ENCODE measurements at places on chromosomes 2 and 18.

- no peak for ATAC-seq
Measured at GRCh38 chr2:30230497-30231211, 680 bp upstream of the LBH start.

DNA sequence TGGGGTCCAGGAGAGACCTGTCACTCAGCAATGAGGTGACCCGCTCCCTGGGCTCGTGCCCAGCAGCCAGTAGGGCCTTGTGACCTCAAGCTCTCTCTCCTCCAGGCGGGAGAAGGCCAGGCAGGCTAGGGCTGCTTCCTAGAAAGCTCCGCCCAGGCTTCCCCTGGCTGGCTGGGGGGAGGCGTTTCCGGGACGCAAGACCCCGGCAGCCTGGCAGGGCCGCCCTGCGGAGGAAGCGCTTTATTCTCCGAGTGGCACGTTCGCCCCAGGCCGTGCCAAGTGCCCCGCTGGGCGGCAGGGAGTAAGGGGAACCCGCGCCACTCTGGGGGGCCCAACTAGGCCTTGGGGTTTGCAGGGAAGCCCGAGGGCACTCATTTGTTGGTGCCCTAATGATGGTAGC, 21.2 kb upstream of the EPAS1 start:
- ATAC-seq, result peak; percentile 75

GRCh38 chr2:37780387-37780676, 108.9 kb upstream of the CDC42EP3 start:
- ATAC-seq, result no peak

DNA sequence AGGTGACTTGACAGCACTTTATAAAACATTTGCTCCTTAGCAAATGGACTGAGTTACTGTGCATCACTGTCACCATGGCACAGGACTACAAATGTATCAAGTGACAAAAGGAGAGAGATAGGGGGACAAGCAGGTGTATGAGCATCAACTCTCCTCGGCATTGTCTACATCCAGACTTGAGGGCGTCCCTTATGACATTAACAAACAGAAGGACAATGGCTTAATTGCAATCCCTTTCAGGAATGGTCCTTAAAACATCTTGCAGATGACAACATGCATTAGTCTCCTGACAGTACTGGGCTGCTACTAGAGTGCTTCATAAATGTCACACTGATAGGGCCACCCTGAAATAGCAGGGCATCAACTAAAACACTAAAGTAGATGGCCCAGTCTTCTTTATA, 198.8 kb downstream of the PDE1A start:
- ATAC-seq, result no peak

- no peak for ATAC-seq
Measured at GRCh38 chr18:26206488-26206887, 19.8 kb upstream of the TAF4B start.

GRCh38 chr2:64210816-64211215, 66.6 kb upstream of the PELI1 start:
- ATAC-seq, result no peak

DNA sequence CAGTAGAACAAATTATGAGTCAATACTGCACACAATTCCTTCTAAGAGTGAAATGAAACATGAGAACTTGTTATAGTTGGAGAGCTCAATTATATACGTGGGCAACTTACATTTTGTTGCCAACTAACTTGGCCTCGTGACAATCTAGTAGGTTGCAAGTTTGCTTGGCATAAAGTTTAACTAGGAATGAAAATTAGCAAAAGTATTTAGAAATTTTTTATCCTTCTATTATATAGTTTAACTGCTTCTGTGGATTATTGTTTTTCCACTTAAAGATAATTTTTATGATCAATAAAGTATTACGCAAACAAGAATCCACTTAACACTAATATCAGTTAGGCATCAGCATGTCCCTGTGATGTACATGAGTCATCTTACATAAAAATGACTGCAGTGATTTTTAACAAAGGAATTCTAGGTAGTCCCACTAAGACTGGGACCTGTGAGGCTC, 41.1 kb downstream of the FAM124B start:
- no peak for ATAC-seq

DNA sequence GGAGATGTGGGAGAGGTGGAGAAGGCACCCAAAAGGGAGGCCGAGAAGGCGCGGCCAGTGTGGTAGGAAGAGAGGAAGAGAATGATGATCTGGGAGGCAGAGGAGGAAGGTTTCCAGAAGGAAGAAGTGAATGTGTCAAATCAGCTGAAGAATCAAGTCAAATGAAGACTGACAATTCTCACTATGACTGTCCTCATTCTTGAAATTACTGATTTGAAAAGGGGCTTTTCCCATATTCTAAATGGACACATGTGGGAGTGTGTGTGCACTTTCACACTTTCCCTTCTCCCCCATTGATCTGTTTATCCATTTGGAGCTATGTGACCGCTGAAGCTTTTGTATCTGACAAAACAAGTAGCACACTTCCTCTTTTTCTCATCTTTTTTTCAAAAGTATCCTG, 6.1 kb downstream of the AFF3 start:
- no peak for ATAC-seq

DNA sequence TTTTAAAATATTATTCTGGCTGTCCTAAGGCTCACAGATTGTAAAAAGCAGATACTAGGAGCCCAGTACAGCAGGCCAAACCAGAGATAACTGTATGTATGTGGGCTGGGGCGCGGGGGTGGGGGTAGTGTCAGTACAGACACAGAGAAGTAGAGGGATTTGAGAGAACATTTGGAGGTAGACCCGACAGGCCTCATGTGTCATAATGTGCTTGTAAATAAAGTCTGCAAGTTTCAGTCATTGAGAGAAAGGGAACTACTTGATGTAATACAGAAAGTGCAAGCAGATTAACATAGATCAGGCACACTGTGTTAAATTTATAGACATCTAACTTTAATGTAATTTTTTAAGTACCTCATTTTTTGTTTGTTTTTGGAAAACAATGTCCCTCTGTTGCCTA, 7.4 kb upstream of the POLI start:
- no peak for ATAC-seq

Measured in gastroesophageal sphincter (tissue), 4 donors.